ENCODE measurements at places on chromosomes 1 and 21.

GRCh38 chr1:98421085-98421435 lies 240.5 kb upstream of the SNX7 start:
- no peak for DNase-seq

- DNase-seq = no peak
These were observed 419 bp upstream of the TSEN15 start for GRCh38 chr1:184051138-184051484.

DNA sequence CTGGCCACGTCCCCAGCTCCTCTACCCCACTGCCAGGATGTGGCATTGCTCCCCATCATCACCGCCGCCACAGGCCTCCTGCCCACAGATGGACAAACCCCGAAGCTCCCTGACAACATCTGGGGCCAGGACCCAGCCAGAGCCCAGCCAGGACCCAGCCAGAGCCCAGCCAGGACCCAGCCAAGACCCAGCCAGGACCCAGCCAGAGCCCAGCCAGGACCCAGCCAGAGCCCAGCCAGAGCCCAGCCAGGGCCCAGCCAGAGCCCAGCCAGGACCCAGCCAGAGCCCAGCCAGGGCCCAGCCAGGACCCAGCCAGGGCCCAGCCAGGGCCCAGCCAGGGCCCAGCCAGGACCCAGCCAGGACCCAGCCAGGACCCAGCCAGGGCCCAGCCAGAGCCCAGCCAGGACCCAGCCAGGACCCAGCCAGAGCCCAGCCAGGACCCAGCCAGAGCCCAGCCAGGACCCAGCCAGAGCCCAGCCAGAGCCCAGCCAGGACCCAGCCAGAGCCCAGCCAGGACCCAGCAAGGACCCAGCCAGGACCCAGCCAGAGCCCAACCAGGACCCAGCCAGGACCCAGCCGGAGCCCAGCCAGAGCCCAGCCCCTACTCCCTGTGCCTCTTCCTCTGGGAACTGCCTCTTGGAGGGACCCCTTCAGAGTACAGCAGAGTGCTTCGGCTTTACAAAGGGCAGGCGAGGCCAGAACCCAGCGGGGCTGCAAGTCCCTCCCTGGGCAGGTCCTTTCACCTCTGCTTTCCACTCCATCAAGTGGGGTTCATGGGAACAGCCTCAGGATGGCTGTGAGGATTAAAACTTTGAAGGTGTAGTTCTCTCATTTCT lies 43.7 kb downstream of the DISP3 start:
- DNase-seq = no peak

GRCh38 chr1:201230676-201231075 lies 40.1 kb downstream of the IGFN1 start:
- no peak for DNase-seq

- no peak for DNase-seq
These were observed 199.9 kb upstream of the JUN start for GRCh38 chr1:58983633-58984245.
